ENCODE measurements at places on chromosomes 7 and 10. TPM values are rescaled to one million over a fixed set of nuclear protein-coding genes. Genes with fewer than 3 reads are reported as not detected.

DNA sequence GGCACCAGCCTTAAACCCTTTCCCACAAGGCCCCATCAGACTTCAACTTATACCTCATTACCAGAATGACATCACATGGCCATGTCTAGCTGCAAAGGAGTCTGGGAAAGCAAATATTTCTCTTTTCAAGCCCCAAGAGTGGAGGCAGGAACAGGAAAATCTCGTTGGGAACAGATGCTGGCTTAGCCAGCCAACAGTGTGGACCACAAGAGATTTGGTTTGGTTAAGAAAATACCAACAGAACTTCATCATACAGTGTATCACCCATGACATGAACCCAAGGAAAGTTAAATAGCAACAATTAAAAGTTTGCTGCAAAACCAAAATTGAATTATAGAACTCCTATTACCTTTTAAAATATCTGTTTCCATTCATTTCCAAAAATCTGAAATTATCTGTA, 2.2 kb upstream of the MET start:
- DNase-seq = no peak

GRCh38 chr7:94605031-94605430, 50.9 kb downstream of the SGCE start:
- DNase-seq = no peak

DNA sequence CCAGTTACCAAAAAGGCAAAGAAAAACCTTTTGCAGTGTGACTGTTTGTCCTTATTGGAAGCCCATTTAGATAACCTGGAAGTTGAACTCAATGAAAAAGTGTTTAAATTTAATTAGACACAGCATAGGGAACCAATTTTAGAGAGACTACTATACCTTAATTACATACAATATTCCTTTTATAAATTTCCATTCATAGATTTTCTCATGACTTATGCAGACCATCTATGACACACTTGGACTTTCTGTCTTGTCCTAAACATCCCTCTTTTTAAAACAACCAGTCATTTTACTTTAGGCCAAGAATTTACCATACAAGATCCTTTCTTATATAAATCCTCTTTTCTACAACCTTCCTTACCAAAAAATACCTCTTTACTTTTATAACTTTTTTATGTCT, 61.6 kb downstream of the MTURN start:
- DNase-seq = no peak

DNA sequence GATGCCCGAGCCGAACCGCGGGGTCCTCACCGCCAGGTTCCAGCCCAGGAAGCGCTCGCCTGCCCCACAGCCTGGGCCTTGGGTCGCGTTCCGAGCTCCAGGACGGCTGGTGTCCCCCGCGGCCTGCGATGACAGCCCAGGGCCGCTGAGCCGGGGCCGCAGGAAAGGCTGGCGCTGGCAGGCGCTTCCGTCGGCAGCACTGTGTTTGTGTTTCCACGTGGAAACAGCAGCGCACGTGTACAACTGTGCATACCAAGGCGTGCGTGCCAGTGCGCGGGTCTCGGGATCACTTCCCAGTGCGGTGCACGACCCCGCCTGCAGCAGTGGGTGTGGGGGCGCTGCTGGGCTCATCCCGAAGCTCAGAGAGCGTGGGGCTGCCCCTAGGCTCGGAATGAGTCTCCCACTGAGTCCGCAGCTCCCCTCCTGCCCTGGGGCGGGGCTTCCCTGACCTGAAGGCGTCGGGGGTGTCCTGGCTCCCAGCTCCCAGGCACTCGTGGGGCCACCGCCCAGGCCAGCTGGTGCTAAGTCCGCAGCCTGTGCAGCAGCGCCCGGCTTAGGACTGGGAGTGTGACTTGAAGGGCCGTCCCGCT, 17.2 kb downstream of the AP5Z1 start:
- DNase-seq = no peak

DNA sequence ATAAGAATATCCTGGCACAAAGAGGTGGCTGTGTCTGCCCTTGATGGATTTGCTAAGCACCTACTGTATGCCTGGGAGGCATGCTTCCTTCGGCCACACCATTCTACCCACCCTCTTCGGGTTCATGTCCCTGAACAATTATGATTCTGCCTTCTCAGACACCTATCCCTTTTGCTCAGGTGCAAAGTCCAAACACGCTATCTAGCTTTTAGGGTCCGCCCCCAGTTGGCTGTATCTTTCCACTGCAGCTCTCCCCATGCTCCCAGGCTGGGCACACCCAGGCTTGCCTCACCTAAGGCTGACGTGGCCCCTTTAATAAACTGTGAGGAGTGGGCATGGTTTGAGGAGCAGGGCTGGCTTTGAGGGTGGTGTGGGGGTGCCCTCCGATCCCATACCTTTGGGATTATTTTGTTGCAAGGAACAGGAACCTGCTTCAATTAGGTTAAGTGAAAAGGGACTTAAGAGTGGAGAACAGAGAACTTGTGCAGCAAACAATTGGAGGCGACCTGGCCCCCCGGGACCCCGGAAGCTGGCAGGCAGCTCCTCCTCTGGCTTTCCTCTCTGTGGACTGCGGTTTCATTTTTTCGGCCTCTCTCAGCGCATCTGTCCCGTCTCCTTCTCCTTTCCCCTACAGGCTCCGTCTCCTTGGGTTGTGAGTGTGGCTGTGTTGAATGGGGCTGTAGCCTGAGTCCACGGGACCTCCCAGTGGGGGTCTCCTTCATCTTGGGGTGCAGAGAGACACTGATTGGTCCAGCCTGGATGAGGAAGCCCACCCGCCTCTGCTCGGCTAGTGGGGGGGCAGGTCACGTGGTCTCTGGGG, 3.8 kb downstream of the CLIP2 start:
- DNase-seq = no peak

DNA sequence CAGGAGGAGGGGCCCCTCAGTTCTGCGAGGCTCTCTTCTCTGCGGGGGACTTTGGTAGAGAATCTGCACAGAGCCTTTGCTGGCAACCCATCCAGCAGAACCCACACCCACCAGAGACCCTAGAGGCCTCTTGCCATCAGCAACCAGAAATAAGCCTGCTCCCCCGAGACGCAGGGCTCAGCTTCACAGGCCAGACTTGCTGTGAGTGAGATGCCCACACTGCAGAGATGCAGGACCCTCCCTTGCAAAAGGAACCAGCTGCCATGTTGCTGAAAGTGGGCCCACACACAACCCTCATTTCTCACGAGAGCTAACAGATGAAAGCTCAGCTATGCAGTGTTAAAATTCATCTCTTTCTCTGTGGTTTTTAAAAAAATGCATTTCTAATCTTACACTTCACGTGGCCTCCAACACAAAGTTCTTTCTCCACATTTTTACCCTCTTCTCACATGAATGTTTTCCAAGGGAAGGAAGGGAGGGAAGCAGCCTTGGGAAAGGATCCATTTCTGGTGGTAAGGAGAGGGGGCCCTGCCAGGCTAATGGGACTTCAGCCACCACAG, 171.6 kb downstream of the CCDC3 start:
- no peak for DNase-seq

FAM25C gene
- not detected for total RNA-seq

Measured in activated CD8-positive, alpha-beta T cell treated with anti-CD3 and anti-CD28 coated beads, Interleukin-2, amount 10 ng/mL, durations not matched to agents 7 days and 5 days (primary cell).